ENCODE measurements at places on chromosomes 7 and 10.

- DNase-seq, result no peak
These were observed 305.1 kb downstream of the RPS24 start for GRCh38 chr10:78338717-78339116.

- DNase-seq, result no peak
These were observed 41.8 kb upstream of the WNT16 start for GRCh38 chr7:121286742-121287734.

- no peak for DNase-seq
These were observed 27.1 kb upstream of the PTPRN2 start for GRCh38 chr7:158614700-158615099.

DNA sequence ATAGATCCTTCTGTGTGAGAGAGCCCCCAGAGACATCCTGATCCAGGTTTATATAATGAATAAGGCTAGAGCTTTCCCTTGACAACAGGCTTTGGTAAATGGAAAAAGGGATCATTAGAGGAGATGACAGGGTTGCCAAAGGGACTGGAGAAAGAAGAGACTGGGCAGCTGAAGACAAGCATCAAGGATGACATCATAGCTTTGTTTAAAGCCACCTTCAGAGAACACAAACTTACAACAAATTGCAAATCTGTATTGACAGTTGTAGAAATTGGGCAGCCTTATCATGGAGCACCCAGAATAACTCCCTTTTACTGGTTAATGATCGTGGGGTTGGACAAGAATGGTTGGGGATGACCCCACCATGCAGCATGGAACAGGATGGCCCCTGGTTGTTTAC lies 3.7 kb upstream of the PLPP4 start:
- DNase-seq, result no peak

DNA sequence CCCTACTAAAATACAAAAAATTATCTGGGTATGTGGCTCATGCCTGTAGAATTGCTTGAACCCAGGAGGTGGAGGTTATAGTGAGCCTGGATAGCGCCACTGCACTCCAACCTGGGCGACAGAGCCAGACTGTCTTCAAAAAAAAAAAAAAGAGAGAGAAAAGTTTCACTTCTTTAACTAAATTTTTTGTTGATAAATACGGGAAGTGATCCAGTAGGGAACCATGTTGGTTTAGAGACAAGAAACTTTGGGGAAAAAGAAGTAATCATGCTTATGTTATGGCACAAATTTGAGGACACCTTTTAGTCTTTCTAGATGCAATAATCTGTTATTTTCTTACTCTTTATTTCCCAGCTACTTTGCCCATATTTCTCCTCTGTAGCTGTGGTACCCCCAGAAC lies 309.7 kb downstream of the TYW1 start:
- no peak for DNase-seq

DNA sequence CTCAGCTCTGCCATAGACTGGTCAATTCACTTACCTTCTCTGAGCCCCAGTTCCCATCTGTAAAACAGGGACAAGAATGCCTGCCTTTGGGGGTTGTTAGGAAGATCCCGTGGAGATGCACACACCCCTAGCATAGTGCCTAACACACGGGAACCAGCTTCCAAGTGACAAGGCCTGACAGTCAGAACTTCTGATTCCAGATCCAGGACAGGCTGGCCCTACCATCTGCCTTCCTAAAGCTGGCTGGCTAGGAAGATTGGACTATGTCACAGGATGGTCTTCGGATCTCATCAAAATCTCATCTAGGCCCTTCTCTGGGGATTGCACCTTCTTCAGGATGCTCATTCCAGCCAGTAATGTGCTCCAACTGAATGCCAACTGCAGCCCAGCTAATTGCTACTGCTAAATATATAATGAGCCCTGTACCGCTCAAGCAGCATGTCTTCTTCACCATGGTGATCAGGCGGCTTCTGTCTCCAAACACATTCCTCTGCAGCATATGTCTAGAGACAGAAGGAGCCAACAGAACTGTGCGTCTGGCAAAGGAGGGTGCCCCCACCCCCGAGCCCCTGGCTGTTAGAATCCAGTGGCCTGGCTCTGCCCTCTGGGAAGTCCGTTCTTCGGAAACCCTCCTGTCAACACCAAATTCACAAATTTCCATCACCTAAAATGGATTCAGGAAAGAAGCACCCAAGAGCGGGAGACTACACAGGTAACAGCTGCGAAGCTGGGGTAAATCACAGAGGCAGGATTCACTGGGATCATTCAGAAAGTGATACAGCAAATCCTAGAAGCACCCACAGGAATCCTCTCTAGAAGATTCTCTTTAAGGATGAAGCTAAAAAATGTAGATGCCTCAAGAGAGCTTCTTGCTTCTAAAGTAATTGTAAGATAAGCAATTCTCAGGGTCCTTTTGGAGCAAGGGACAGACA lies 142.1 kb upstream of the EEPD1 start:
- DNase-seq, result no peak

DNA sequence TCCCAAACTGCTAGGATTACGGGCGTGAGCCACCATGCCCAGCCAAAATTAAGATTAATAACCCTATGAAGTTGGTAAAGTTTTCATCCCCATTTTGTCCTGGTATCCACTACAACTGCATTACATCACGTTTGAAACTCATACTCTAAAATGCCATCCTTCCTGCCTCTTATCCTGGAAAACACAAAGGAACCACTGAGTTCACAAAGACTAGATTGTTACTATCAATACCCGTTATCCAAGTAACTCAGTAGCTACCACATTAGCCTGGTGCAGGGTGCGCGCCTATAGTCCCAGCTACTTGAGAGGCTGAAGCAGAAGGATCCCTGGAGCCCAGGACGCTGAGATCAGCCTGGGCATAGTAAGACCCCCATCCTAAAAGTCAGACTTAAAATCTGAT lies 63.5 kb upstream of the ANAPC16 start:
- no peak for DNase-seq

DNA sequence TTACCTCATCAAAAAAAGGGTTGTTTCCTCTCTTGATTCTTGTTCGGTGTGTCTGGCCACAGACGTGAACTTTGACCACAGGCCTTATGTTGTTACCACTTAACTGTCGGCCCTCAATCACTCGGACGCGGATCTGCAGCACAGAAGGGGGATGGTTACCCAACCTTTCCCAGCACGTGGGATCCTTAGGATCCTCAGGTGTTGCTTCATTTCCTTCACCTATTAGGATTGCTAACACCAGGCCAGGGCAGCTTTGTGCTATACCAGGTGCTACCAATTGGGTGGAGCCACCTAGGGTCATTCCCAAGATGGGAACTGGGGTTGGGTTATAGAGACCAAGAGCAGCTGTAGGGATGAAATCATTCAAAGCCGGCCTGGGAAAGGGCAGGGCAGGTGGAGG lies 73.4 kb downstream of the MYOF start:
- DNase-seq, result no peak

- DNase-seq, result no peak
These were observed 8.8 kb downstream of the CCDC136 start for GRCh38 chr7:128800567-128800966.

DNA sequence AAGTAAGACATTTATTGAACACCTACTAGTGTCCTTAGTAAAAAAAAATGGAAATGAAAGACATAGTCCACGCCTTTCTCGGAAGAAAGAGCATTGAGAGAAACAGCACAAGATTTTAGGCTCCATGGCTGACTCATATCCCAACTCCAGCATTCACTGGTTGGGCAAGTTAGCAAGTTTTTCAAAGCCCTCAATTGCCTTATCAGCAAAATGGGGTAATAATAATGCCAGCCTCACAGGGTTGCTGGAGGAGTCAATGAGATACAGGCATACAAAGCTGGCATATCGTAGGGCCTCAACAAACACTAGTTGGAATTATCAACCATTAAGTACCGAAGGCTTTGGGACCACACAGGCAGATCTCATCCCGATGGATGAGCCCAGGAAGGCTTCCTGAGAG lies 4.0 kb downstream of the HSPA12A start:
- no peak for DNase-seq

GRCh38 chr7:68754414-68754813 lies 843.9 kb upstream of the AUTS2 start:
- DNase-seq, result no peak

- DNase-seq, result no peak
These were observed 222.5 kb downstream of the ARHGAP21 start for GRCh38 chr10:24501056-24501711.

DNA sequence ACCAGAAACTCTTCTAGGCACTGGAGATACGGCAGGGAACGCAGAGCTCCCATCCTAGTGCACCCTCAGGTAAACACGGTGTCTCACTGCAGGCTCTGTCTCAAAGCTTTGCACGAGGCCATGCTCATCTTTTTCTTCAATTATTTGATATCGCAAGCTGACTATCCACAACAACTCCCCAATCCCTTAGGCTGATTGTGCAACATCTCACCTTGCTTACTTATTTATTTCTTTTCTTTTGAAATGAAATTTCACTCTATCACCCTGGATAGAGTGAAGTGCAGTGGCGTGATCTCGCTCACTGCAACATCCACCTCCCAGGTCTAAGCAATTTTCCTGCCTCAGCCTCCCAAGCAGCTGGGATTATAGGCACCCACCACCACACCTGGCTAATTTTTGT lies 12.4 kb downstream of the ITIH2 start:
- DNase-seq, result no peak

- DNase-seq, result no peak
These were observed 342 bp downstream of the OR2AE1 start for GRCh38 chr7:99876491-99876890.

GRCh38 chr7:116170180-116170579 lies 40.2 kb upstream of the TES start:
- DNase-seq, result no peak

- DNase-seq, result no peak
These were observed 6.1 kb downstream of the COL1A2 start for GRCh38 chr7:94400643-94401427.

GRCh38 chr7:15972862-15973275 lies 286.4 kb upstream of the MEOX2 start:
- DNase-seq, result no peak

- peak; percentile 51 for DNase-seq
These were observed 48.3 kb downstream of the ZNF783 start for GRCh38 chr7:149310113-149310836.

GRCh38 chr10:43136432-43136831 lies 1.8 kb upstream of the CSGALNACT2 start:
- DNase-seq, result no peak

DNA sequence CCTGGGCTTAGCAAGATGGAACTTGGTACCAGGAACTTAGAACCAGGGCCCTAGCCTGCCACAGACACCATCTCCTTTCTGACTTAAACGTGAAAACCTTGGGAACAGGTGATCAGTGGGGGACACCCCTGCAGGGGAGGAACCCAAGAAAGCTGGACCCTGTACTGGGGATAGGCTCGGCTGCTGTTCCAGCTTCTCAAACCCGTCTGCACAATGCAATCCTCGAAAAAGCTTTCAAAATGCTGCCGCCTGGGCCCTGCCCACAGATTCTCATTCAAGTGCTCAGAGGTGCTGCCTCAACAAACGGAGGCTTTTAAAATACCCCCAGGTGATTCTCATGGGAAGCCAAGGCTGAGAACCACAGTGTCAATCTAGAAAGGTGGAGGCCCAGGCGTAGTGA lies 169.7 kb downstream of the ARHGAP21 start:
- no peak for DNase-seq

DNA sequence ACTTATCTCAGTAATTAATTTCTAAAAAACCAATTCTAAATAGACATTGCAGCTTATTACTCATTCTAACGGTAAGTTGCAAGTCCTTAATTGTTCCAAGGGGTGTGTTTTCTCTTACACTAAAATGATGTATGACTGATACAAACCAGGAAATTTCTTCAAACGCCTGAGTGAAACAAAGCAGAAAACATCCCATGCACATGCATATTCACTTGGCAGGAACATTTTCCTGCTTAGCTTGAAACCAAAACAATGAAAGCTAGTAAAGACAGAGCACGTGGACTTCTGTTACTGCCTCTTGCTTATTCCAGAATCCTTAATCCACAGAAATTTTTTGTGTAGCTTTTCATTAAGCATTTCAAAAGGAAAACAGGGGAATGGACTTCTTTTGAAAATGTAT lies 187.7 kb downstream of the MTERF1 start:
- DNase-seq, result no peak

DNA sequence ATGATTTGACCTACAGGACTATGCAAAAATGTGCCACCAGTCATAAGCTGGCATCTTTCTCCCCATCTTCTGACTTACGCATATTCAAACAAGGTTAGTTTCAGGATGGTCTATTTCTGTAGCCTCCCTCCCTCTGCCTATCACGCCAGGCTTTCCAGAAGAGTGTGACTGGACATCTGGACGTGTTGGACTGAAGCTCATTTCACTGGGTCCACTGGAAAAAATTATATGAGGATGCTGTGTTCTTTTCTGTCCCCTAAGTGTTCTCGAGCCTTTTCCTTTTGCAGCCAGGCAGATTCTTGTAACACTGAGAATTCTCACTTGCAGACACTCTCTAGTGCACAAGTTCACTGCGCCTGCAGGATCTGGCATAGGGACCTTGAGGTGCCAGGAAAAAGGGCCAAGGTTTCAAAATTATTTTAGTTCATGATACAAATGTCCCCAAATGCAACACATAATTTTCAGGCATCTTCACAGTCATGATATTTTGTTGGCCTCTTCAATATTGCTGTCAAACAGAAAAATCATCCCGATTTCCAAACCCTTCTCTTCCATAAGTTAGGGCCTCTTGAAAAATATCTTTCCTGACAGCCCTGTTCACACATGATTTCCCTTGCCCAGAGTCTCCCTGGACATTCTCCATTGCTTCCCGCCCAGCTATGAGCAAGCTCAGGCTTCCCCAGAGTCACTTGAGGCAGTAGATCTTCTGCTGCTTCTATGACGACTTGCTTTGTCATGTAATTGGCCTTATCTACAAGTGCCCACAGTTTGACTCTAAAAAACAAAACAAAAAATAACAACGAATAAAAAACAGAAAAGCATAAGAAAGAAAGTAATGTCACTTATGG lies 170.4 kb downstream of the BMPER start:
- no peak for DNase-seq

- DNase-seq, result no peak
These were observed 1034.2 kb upstream of the C7orf33 start for GRCh38 chr7:147556317-147556716.

DNA sequence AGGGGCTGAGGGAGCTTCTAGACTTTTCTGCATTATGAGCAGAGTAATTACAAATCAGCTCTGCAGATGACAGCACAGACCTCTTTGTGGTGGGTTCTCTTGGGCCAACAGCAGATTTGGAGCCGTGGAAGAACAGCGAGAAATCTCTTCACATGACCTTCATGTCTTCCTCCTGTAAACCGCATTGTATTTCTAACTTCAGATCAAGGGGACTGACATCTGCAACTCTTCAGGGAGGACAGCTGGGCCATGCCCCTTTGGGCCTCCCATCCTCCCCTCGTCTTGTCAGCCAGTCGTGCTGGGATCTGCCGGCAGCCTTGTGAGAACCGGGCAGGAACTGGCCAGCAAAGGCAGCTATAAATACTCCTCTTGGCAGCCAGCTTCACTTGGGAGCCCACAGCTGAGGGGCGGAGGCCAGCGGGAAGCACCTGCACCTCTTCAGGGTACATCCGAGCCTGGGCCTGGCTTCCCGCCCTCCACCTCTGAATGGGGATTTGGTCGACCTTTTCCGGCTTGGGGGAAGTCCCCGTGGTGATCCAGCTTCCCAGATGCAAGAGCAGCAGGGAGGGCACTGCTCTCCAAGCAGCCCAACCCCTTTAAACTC lies 54.7 kb downstream of the STEAP1B start:
- no peak for DNase-seq
